ENCODE measurements at places on chromosomes 1 and 21.

- no peak for DNase-seq
Observed at GRCh38 chr1:22221233-22221780, 78.4 kb upstream of the WNT4 start.

- no peak for DNase-seq
Observed at GRCh38 chr21:27406300-27407009, 439.6 kb upstream of the ADAMTS5 start.

DNA sequence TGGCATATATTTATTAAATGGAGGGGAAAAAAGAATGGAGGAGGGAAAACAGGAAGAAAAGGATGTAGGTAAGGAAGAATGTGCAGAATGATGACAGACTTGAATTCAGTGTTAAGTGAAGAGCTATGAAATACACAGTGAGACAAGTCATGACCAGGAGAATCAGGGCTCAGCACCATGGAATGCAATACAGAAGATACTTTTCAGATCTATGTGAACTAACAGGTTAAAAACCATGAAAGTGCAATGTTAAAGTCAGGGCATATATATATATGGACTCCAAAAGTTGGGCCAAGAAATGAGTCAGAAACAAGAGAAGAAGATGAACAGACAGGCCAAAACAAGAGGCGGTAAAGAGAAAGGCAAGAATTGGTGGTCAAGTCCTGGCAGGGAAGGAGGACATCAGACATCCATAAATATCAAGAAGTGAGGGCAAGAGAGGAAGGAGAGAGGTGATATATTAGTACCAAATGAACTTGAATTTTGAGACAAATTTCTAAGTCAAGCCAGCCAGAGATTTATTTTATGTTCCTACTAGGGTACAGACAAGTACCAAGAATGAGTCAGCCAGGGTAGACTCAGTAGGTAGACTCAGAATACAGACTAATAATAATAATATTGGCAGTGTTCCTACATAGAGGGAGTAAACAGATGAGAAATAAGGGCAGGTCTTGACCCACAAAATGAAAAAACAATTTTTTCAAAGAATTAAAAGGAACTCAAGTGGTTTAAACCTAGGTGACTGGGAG, 39.5 kb upstream of the MCOLN3 start:
- no peak for DNase-seq

DNA sequence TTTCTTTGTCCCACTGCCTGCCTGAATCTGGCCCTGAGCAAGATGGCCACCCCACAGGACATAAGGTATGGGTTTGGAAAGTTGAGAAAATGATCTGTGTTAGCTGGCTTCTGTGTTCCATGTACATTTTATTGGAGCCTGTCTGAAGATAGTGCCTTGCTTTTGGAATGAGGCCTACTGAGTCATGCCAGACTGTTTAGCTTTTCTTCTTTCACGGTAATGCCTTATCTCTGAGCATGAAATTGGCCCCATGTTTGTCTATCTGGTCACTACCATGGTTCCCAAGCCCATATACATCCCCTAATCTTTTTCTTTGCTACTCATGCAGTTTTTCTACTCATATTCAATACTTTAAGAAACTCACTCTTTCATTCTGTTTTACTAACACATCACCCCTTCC, 85.1 kb upstream of the LMO4 start:
- no peak for DNase-seq

DNA sequence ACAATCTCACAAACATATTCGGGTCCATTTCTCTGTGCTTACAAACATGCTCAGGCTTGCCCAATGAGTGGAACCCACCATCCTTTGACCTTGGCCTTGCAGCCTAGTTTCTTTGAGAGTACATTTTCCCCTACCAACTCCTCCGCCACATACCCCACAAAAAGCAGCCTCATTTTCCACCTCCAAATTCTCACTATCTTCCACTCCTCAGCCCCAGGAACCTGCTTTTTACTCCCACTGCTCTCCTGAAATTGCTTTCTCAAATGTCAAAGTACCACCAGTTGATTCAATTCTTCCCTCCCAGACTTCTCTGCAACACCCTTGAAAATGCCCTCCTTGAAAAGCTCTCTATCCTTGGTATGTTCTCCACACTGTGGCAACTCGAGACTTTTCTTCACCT, 103.8 kb downstream of the RUNX1 start:
- DNase-seq: no peak

- DNase-seq: no peak
Observed at GRCh38 chr1:84758968-84759491, 68.8 kb upstream of the SSX2IP start.

- DNase-seq: no peak
Observed at GRCh38 chr1:42660907-42661500, 2.8 kb downstream of the PPIH start.

GRCh38 chr1:15691434-15692032, 7.4 kb downstream of the PLEKHM2 start:
- DNase-seq: no peak

DNA sequence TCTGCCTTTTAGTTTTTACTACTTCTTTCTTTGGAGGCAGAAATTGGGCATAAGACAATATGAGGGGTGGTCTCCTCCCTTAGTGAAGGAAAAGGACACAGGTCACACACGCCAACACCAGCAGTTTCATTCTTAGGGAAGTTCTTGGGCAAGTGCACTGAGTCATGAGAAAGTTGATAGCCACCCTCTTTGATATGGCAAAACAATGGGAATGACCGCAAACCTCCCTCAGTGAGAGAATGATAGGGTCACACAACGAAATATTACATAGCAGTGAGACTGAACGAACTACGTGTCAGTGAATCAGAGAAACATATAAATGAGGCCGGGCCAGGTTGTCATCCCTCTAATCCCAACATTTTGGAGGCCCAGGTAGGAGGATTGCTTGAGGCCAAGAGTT, 20.0 kb downstream of the IL6R start:
- DNase-seq: no peak

GRCh38 chr21:43853851-43854772, 10.9 kb upstream of the AGPAT3 start:
- no peak for DNase-seq

GRCh38 chr1:111857194-111857651, 101.5 kb downstream of the DDX20 start:
- no peak for DNase-seq

- DNase-seq: no peak
Observed at GRCh38 chr1:178086294-178086693, 7.6 kb upstream of the RASAL2 start.

DNA sequence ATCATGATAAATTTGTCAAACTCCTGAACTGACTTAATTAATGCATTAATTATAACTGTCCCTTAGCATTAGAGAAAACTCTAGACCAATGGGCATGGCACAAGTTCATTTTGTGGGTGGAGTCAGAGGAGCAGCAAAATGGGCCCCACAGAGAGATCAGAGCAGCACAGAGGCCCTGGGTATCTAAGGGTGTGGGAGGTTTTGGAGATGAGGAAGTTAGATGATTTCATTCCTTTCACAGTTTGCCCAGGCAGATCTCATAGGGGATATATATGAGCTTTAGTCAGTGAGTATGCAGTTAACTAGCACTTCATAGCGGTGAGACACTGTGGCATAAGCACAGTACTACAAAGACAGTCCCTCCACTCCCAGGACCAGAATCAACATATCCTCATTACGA, 117.3 kb downstream of the MAB21L3 start:
- DNase-seq: no peak

- DNase-seq: no peak
Observed at GRCh38 chr1:19310720-19311502, 1.0 kb downstream of the AKR7A2 start.

DNA sequence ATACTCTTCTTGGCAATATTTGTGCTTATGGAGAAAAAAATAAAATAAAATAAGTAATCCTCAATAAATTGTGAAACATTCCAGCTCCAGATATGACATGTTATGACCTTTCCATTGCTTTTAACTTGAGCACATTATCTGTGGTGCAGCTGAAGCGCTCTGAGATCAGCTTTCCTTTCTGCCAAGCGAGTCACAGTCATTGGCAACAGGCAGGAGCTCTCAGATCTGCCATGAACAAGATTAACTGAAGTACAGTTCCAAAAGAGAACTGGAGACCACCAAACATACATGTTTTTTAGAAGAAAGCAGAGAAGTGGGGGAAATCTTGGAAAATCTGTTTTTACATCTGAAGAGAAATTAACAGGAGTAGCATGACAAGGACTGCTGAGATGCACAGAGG, 89.2 kb upstream of the DSCAM start:
- DNase-seq: no peak

DNA sequence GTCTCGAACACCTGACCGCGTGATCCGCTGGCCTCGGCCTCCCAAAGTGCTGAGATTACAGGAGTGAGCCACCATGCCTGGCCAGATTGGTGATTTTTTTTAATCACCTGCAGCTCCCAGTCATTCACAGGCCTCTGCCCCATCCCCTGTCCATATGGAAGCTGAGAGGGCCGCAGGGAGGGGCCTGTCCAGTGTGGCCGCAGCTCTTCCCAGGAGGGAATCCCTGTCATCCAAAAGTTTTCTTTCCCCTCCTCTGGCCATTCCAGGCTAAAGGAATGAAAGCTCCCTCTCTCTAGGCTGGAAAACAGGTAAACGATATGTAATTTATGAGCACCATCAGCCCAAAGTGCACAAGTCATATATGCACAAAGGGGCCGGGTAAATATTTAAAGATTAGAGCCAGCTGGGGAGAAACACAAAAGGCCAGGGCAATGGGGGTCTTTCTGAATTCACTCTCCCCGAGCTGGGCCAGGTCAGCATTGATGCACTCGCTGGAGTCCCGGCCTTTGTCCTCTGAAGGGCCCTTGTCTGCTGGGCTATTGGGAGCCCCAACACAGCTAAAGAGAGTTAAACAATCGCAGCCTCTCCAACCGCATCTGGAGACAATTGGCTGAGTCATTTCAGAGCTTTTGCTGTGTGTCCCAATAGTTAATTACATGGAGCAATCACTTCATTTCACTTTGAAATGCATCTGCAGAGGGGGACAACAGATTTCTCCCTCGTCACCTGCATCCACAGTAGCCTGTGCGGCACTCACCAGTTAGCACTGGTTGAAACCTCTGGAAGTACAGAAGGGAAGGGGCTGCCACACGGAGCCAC, 3.8 kb upstream of the HES3 start:
- DNase-seq: no peak

DNA sequence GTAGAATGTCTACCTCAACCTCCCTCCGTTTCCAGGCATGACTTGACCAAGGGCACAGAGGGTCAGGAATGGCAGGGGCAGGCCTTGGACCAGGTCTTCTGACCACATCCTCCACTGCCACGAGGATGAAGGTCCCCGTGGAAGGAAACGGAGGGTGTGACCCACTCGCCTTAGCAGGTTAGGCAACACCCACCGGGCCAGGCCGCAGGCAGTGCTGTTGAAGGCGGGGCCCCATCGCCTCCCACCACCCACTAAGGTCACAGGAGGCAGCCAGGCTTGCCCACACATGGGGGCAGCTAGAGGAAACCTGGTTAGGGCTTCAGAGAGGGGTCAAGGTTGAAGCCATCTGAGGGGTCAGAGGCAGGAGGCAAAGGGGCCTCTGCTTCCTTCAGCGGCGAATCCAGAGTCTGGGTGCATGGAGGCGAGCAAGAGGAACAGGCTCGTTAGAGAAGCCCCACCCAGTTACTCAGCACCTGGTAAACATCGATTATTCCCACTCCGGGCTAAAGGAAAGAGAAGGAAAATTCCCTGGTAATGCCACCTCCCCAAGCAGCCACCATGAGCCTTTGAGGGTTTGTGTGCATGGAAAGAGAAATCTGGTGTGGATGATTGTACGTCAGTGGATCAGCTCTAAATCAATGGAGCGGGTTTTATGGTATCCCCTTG, 37.0 kb downstream of the RIPK4 start:
- no peak for DNase-seq

GRCh38 chr1:219713981-219714381, 101.1 kb upstream of the ZC3H11B start:
- no peak for DNase-seq

GRCh38 chr21:43340491-43341377, 86.2 kb downstream of the SIK1 start:
- no peak for DNase-seq

DNA sequence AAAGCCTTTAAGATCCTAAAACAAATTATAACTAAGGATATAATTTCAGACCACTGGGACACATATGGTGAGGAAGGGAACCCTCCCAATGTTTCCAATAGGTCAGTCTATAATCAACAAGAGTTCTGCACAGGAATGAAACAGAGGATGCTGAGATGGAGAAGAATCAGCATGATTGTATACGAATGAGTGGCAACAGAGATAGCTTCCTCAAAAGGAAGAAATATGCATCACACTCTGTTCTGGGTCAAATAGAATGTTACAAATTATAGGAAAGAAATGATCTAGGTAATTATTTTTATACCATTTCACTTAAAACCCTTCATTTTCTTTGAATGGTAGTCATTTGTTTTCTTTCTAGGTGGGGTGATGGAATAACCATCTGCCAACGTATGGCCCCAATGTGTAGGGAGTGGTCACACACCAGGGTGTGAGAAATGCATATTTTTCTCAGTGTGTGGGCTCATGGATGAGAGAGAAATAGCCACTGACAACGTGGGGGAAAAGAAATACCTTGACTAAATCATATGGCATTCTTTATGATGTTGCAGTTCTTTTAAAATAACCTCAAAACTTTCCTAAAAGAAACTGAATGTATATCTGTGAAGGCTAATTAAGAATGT, 104.6 kb upstream of the IVNS1ABP start:
- DNase-seq: no peak

- no peak for DNase-seq
Observed at GRCh38 chr1:153428073-153428638, 11.8 kb downstream of the S100A7A start.

DNA sequence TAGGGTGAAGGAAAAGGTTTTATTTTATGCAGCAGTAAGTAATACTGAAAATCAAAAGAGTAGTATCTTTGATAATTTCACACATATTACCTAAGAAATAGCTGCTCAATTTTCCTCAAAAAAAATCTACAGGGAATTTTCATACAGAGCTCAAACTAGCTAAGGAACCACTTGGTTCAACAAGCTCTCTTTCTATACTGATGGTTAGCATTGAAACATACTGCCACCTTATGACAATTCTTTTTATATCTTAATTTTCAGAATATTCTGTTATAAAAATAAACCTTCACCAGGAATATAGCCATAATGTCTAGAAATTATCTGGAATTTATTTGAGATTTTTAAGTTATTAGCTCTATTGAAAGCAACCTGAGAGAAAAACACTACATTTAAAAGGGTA, 142.1 kb downstream of the DPYD start:
- no peak for DNase-seq

GRCh38 chr1:63134501-63135173, 187.7 kb upstream of the FOXD3 start:
- no peak for DNase-seq

- no peak for DNase-seq
Observed at GRCh38 chr1:167486090-167486824, 32.1 kb downstream of the CD247 start.

DNA sequence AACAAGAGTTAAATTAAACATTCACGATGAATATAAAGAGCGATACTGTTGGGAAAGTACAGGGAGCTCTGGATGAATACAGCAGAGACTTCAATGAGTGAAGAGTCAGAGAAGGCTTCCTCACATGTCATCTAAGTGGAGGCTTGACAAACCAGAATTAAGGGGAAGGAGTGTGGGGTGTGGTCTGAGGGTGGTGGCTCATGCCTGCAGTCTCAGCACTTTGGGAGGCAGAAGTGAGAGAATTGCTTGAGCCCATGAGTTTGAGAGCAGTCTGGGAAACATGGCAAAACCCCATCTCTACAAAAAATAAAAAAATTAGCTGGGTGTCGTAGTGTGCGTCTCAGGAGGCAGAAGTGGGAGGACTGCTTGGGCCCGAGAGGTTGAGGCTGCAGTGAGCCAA, 8.7 kb downstream of the SDHB start:
- DNase-seq: no peak

- no peak for DNase-seq
Observed at GRCh38 chr1:99672038-99672437, 26.1 kb downstream of the PALMD start.

Measured in GM06990 (cell line).